Stimulated activated CD8-positive, alpha-beta memory T cell treated with anti-CD3 and anti-CD28 coated beads, Interleukin-4, amount 100 ng/mL, for 1 hour (primary cell): ENCODE measurements at places on chromosomes 7 and 10.

GRCh38 chr7:37348982-37349381 is 99.7 kb downstream of the ELMO1 start:
- DNase-seq = no peak

DNA sequence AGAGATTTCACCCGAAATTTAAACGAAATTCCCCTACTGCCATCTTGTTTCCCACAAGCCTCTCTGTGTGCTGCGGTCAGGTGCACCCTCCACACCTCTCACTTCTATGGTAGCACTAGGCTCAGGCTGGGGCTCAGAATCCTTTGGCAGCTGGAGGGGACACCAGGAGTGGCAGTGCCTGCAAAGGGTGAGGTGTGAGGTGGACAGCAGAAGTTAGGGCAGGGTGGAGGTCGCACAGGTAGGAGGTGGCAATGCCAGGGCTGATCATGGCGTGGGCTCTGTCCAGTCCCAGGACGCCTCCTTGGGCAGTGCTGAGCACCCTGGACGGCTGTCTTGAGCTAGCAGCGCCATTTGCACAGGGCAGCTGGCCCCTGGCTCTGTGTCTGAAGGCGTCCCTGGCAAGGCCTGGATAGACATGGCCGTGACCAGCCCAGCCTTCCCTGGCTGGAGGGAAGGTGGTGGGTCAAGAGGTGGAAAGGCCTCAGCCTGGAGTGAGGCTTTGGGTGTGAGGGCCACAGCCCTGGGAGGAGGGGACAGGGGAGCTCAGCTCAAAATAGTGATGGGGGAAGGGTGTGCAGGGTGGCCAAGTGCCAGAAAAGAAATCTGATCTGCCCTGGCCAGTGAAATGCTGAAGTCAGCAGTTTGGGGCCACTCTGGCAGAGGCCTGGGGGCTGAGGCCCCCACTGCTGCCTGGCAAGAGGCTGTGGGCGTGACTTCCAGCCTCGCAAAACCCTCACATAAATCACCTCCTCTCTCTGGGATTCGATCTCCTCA is 40.0 kb downstream of the ZCCHC24 start:
- no peak for DNase-seq

- DNase-seq = no peak
Measured at GRCh38 chr10:7412237-7412927, 1.5 kb upstream of the SFMBT2 start.

- DNase-seq = no peak
Measured at GRCh38 chr10:1063232-1063865, 7.2 kb downstream of the WDR37 start.

DNA sequence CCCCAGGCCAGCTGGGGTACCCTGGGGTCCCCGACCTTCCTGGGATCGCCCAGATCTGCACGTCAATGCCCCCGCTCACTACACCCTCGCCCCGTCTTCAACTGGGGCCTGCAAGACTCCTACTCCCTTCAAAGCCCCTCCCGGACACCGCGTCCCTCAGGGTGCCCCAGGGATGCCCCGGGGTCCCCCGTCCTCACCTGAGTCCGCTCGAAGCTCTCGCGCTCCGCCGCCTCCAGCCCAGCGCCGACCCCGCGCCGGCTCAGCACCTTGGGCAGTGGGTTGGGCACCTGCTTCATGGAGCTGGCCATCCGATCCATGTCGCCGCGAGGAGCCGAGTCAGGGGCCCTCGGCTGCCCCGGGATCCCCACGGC is at the start of gene HIP1:
Gene HIP1 (minus strand): TSS at position 338 of the 371 bp plus-strand sequence. CDS start 21 bp downstream, at position 317.
- no peak for DNase-seq

- no peak for DNase-seq
Measured at GRCh38 chr10:68052463-68052862, 22.6 kb downstream of the HERC4 start.

GRCh38 chr7:63067897-63068585 is 930.6 kb upstream of the ZNF722 start:
- no peak for DNase-seq

DNA sequence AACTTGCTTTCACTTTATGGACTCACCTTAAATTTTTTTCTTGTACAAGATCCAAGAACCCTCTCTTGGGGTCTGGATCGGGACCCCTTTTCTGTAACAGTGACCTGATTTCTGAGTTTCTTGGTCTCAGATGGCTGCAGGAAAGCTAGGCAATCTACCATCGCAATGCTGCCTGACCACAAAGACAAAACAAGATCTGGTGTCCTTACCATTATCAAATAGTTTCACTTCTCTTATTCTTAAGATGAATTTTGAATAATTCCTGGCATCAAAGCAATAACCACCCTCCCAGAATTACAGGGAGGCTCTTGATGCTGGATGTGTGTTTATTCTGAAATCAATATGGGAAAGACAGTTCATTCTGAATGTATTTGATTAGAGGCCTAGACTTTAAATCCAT is 77.4 kb upstream of the FRMD4A start:
- no peak for DNase-seq

DNA sequence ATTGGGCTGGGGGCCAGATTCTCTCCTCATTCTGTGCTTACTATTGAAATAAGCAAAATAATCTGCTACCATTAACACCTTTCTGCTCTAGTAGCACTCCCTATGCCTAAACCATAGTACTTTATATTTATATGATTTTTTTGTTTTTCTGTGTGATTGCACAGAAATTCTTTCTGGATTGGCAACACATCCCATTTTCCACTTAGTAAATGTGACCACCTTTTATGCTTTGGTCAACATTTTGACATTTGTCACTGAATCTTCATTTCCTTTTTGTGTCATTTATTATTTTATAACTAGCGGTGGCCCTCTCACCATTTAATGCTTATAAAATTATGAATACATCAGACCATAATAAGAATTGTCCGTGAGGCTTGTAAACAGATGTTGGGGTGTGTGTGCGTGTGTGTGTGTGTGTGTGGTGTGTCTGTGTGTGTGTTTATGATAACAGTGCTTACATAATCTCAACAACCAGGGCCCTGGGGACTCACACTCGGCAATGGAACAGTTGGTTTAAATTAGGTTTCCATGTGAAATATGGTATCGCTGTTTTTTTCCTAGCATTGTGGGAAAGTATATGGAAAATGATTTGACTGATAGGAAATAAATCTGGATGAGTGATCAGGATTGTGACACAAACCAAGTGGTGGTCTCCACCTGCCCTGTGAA is 138.9 kb downstream of the NOC3L start:
- DNase-seq = no peak
